ENCODE measurements at places on chromosomes 6 and 20. TPM values are rescaled to one million over a fixed set of nuclear protein-coding genes. Genes with fewer than 3 reads are reported as not detected.

ATP9A gene
- 8.1 TPM for total RNA-seq

LRRC1 gene
- 3.2 TPM for total RNA-seq

TRIM31 gene
- not detected for total RNA-seq

HLA-DQA2 gene
- not detected for total RNA-seq

DDRGK1 gene
- 54.9 TPM for total RNA-seq

SMLR1 gene
- not detected for total RNA-seq

CRISP3 gene
- total RNA-seq: not detected

IL17A gene
- not detected for total RNA-seq

CAGE1 gene
- total RNA-seq: not detected

HEBP2 gene
- total RNA-seq: 19.3 TPM

SNAI1 gene
- total RNA-seq: 19.7 TPM

BPI gene
- total RNA-seq: not detected

SLPI gene
- total RNA-seq: not detected

RWDD2A gene
- total RNA-seq: 4.5 TPM

BANF2 gene
- total RNA-seq: not detected

MDFI gene
- 13.7 TPM for total RNA-seq

PRDM1 gene
- under 0.01 TPM for total RNA-seq

KIF25 gene
- total RNA-seq: not detected

LIN28B gene
- not detected for total RNA-seq

ZBP1 gene
- not detected for total RNA-seq

UQCC2 gene
- total RNA-seq: 18.6 TPM

CGA gene
- not detected for total RNA-seq

OTOR gene
- not detected for total RNA-seq

TSBP1 gene
- not detected for total RNA-seq

OGFRL1 gene
- 30.3 TPM for total RNA-seq

ABHD16B gene
- total RNA-seq: not detected

CSNK2B gene
- 218 TPM for total RNA-seq

DEFB124 gene
- total RNA-seq: not detected

RPS6KA2 gene
- total RNA-seq: 245 TPM

PLN gene
- total RNA-seq: not detected

BPIFB4 gene
- total RNA-seq: not detected

Measured in cardiac atrium fibroblast (primary cell).